ENCODE measurements at places on chromosomes 4 and X. TPM values are rescaled to one million over a fixed set of nuclear protein-coding genes. Genes with fewer than 3 reads are reported as not detected.

TMPRSS11A gene
- not detected for polyA plus RNA-seq

SPANXA2 gene
- not detected for polyA plus RNA-seq

GRCh38 chr4:37977471-37978247 lies 17.5 kb downstream of the PTTG2 start:
- no peak for DNase-seq

DNA sequence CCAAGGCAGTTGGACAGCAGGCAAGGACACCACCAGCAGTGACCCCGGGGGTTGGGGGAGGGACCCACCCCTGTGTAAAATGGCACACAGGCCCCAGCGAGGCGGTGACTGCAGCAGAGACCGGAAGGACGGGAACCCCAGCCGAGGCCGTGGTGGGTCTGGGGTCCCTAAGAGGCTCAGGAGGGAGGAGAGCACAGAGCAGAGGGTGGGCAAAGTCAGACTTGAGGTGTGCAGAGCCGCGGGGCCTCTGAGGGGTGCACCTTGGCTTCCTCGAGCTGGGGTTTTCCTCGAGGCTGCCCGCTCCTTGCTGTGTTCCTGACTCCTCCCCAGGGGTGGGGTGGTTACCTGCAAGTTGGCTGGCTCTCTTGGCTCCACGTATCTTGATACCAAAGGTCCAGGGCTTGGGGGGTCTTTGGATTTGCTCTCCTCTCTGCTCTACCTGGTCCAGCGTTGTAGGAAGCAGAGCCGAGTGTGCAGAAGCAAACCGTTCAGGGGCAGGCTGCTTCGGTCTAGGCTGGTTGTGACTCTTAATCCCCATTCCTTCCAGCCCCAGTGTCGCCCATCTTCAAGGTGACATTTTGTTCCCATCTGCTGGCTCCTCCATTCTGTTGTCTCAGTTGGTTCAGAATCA lies 37.9 kb upstream of the SORCS2 start:
- DNase-seq: no peak

DNA sequence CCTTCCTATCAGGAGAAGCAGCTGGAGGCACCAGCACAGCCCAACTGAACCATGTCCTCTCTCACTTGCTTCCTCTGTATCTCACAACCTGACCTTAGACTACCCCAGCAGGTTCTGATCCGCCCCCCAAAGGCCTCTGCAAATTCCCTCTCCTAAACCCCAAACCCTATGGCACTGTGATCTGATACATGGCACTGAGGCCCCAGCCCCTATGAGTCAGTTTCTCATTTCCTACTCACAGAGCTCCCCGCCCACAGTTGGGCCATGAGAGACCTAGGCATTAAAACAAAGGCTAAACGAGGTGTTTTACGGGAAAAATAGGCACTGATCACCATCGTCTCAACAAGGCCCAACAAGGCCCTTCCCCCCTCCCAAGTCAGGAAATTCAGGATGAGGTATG lies 19.1 kb downstream of the SASH3 start:
- DNase-seq: no peak

GRCh38 chr4:98657531-98658286 lies 702 bp downstream of the TSPAN5 start:
- no peak for DNase-seq

- DNase-seq: no peak
Measured at GRCh38 chrX:148049441-148049840, 68.3 kb downstream of the FMR1NB start.

- DNase-seq: no peak
Measured at GRCh38 chr4:158529505-158529904, 7.8 kb downstream of the RXFP1 start.

DNA sequence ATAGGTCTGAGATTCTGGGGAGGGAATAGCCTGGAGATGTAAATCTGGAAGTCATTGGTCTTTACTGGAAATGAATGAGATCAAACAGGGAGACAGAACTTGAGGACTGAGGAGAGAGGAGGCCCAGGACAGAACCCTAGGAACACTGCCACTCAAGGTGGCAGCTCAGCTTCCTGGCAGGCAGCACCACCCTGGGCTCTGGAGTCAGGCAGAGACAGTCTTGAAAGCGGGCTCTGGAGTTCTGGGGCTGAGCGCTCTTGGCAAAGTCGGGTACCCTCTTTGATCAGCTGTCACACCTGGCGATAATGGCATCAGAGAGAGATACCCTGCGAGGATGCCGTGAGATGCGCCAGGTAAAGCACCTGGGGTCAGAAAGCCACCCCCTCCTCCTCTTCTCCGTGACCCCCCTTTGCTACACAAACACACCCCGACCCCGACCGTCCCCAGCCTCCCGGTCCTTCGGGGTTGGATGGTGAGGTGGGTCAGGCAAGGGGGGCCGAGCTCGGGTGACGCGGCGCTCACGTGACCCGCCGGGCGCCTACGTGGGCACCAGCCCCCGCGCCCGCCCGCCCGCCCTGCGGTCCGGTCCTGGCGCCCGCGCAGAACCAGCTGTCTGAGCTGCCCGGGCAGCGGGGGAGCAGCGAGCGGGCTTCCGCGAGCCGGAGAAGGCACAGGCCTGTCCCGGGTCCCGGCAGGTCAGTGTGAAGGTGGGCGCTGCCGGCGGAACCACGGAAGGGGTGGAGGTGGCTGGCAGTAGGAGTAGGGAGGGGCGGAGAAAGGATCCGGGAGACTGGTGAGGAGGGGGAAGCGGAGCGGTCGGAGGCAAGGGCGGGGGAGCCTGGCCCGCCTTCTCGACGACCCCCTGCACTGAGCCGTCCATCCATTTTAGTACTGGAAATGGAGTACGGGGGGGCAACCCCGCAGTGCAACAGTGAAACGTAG lies at the start of gene TCEAL3:
TSS of gene TCEAL3 (plus strand) at position 600 of the 942 bp plus-strand sequence. CDS start 1,102 bp downstream, outside the sequence.
- peak; percentile 30 for DNase-seq

ZDHHC15 gene
- polyA plus RNA-seq: 6.2 TPM

- DNase-seq: no peak
Measured at GRCh38 chrX:118355225-118355920, 9.5 kb downstream of the WDR44 start.

DNA sequence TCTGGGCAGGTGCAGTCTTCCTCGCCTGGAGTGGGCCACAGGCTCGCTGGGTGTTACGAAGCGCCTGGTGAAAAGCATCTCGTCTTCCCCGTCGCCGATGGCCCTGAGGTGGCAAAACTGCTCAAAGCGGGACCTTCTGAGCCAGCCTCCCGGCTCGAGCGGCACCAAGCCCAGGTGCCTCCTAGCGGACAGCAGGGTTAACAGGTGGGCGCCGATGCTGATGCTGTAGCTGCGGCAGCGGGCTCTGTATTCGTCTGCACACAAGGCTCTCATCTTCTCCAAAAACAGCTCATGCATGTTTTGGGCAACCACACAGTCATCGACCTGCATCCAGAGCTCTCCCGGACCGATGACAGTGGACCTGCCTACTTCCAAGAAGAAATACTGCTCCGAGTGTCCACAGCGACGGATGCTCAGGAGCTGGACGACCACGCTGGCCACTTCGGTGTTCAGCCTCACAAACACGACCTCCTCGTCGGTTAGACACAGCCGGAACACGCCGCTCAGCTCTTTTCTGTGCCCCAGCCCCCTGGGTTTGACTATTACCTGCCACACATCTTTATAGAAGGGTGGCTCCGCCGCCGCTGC lies 1.2 kb downstream of the IRS4 start:
- no peak for DNase-seq

LIMCH1 gene
- 92.8 TPM for polyA plus RNA-seq

NPY1R gene
- 14.9 TPM for polyA plus RNA-seq

- DNase-seq: no peak
Measured at GRCh38 chr4:159722052-159722451, 619.2 kb downstream of the RAPGEF2 start.

DNA sequence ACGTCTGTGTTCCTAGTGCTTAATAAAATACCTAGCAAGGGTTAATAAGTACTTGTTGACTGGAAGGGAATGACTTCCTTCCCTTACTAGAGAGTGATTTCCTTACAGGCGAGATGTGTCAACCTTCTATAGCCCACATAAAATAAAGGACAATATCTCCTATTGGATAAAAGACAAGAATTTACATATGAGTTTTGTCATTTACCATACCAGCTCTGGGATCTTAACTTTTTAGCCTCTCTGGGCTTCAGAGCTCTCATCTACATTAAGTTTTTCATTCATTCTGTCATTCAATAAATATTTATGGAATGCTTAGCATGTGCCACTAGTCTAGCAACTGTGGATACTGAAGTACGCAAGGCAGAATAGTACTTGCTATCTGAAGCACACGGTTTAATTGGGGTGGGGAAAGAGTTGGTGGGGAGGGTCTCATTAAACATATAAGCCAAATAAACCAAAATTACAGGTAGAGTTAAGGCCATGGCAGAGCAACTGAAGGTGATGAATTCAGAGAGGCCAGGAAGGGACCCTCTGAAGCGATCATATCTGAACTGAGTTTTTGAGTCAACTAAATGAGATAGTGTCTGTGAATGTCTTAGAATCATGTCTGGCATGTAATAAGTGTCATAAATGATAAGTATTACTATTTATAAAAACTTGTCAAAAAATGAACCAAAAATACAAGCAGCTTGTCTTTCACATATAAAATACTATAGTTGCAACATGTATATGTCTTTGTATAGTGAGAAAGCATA lies 91.6 kb upstream of the BMP2K start:
- DNase-seq: no peak

GRCh38 chr4:2934077-2934812 lies 29.0 kb downstream of the NOP14 start:
- no peak for DNase-seq

DNA sequence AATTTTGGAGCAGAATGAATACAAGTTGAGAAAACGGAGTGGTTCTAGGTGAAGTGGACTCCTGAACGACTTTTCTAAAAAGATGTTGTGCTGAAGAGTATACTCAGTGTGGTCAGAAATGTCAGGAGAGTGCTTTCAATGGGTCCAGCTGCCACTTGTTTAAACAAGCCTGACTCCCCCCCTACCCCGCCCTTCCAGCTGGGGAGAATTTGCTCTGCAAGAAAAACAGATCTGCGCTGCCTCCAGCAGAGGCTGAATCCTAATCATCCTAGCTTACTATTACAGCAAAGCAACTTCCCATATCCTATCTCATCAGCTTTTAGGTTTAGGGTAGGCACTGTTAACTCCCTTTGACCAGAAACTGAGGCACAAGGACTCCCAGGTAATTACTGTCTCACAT lies 1.9 kb downstream of the MAP3K15 start:
- no peak for DNase-seq

DGKK gene
- 10.9 TPM for polyA plus RNA-seq

PROM1 gene
- polyA plus RNA-seq: 31.2 TPM

GRCh38 chrX:101386542-101386885 lies 523 bp upstream of the BTK start:
- DNase-seq: no peak

PNPLA4 gene
- 26.2 TPM for polyA plus RNA-seq

GPRASP1 gene
- 13.1 TPM for polyA plus RNA-seq

GRCh38 chr4:105458001-105458400 lies 15.9 kb downstream of the PPA2 start:
- no peak for DNase-seq

GRCh38 chr4:113469926-113470325 lies 291.6 kb downstream of the CAMK2D start:
- no peak for DNase-seq

Data from renal cortex interstitium (tissue), 15 donors.